ENCODE measurements at places on chromosomes 2 and 18.

DNA sequence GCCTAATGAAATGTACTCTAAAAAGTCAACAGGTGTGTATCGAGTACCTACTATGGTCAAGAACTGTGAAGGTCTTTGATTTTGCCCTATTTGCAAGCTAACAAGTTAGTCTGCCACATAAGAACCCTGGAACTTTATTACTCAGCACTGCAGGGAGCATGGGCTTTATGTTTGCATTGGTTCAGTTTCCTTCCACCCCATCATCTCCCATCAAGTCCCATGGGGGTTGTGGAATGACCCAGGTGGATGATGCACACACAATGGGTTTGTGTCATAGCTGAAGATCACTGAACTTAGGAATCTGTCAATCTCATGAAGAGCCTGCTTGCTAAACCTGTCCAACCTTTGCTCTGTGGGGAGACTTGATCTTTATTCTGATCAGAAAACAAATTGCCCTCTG, 265.5 kb downstream of the RPRM start:
- no peak for DNase-seq

DNA sequence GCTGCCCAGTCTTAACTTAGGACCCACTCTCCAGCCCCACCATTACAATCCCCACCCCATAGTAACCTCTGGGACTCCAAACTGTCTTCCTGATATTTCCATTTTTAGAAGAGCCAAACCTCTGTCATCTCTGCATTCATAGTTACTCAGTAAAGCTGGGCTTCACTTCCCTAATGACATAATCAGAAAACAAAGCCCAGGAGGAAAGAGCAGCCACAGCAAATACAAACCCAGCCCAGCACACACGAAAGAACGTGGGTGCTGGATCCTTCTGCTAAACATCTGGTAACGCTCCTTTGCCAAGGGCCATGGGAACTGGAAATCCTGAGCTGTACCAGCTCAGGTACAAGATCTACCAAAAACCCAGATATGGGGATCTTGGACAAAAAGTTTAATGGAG, 36.8 kb upstream of the RIOK3 start:
- DNase-seq, result no peak

GRCh38 chr2:210617732-210618330, 61.4 kb downstream of the CPS1 start:
- no peak for DNase-seq

GRCh38 chr18:45186832-45187231, 428.4 kb upstream of the SLC14A2 start:
- no peak for DNase-seq

DNA sequence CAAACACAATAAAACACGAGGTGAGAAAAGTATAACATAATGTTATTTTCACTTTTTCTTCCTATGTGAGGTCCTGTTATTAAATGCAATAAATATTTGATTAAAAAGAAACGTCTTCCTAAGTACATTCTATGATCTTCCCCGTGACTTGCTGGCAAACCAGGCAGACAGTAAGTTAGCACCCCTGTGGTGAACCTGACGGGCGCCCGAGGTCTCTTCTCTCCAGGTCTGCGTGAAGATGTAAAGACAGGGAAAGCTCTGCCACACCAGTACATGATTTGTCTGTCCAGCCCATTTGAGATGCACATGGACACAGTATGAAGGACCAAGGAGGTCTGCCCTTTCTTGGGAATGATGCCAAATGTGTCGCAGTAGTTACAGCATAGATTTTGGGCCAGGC, 57.6 kb downstream of the PTH2R start:
- no peak for DNase-seq

- no peak for DNase-seq
These were observed 50.7 kb upstream of the HNRNPA3 start for GRCh38 chr2:177161741-177162460.

- no peak for DNase-seq
These were observed 87.2 kb upstream of the ATP8B1 start for GRCh38 chr18:57890266-57890665.

DNA sequence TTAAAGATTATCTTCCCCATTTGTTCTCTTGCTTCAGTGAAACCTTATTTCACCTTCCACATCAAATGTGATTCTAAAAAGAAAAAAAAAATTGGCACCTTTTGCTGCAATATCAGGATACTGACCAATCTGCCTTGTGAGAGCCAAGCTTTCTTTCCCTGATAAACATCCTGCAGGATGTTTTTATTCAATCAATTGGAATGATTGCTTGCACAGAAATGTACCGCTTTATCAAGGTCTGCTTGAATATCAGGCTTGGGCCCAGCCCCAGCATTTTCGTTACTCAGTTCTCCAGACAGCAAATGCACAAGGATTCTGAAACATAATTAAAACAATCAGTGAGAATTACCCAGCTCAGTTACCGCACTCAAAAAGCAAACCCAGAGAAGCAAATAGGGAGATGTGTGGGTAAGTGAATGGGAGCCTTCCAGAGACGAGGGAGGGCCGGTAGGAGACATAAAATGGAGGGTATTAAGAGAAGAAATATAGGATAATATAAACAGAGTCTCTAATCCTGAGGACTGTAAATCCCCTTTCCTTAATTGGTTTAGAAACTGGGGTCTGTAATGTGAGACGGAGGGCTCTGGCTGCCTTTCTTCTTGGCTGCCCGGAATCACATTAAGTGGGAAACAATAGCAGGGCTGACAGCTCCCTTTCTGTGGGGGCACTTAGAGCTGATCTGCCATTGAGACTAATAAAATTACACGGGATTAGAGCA, 291.8 kb downstream of the ICOS start:
- DNase-seq, result no peak

DNA sequence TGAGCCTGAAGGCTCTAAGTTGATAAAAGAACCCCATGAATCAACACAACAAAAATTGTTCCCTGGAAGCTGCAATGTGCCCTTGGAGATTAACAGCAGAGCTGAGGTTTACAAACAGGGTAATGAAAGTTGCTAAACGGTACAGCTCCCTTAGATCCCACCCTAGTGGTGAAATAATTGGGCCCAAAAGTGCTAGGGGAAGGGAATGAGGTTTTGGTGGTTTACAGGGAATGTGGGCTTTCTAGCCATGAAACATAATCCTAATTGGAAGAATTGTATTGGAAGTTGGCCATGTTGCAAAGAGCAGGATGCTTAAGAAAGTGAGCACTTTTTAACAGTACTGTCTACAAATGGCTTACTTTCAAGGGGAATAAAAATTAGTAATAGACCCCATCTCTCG, 180.2 kb upstream of the SMIM21 start:
- no peak for DNase-seq
